ENCODE measurements at places on chromosomes 12 and 14.
A peak's percentile ranks its signal among the peaks of the same experiment; 100 is the strongest.

DNA sequence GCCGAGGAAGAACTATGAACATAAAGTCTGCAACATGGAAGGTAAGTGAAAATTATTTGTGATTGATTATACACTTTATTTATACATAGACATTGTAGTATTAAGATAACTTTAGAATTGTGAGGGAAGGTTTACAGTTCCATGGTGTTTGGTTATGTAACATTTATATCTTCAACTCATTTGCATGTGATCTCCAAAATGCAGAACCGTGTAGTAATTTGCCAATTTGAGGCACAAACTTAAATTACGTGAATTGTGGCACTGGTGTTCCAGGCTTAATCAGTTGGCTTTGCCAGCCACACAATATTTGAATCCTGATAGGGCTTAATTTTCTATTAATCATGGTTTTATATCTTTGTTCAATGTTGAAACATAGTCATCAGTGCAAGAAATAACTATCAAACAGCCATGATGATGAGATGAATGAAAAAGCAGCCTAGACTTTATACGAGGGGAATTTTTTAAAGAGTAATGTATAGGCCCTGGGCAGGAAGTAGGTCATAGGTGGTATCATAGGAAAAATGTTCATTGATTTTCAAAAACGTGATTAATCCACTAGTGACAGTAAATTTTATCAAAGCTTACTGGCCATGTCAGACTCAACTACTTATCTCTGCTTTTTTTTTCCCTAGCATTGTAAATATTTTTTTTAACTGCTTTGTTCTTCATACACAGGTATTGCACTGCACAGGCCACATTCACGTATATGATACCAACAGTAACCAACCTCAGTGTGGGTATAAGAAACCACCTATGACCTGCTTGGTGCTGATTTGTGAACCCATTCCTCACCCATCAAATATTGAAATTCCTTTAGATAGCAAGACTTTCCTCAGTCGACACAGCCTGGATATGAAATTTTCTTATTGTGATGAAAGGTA lies 31.7 kb downstream of the HIF1A start:
- DNase-seq: no peak

DNA sequence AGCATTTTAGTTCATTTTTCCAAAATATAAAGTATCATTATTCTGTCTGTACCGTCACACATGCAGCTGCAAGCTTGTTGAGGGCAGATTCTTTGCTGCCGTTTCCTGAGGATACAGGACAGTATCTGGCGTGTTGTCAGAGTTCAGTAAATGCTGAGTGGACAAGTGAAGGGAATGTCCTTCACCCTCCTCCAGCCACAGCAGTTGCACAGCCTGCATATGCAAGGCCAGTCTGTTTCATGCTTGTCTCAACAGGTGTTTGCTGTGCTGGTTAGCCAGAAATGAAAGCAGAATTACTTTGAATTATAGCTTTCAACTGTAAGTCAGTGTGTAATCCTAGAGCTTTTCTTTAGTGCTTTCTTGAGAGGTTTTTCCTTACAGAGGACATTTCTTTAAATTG lies 36.5 kb downstream of the TDP1 start:
- DNase-seq: no peak

- DNase-seq: no peak
These were observed 312.5 kb upstream of the FLRT2 start for GRCh38 chr14:85217412-85217811.

GRCh38 chr14:35471803-35472202 lies 62.2 kb upstream of the INSM2 start:
- DNase-seq: no peak

DNA sequence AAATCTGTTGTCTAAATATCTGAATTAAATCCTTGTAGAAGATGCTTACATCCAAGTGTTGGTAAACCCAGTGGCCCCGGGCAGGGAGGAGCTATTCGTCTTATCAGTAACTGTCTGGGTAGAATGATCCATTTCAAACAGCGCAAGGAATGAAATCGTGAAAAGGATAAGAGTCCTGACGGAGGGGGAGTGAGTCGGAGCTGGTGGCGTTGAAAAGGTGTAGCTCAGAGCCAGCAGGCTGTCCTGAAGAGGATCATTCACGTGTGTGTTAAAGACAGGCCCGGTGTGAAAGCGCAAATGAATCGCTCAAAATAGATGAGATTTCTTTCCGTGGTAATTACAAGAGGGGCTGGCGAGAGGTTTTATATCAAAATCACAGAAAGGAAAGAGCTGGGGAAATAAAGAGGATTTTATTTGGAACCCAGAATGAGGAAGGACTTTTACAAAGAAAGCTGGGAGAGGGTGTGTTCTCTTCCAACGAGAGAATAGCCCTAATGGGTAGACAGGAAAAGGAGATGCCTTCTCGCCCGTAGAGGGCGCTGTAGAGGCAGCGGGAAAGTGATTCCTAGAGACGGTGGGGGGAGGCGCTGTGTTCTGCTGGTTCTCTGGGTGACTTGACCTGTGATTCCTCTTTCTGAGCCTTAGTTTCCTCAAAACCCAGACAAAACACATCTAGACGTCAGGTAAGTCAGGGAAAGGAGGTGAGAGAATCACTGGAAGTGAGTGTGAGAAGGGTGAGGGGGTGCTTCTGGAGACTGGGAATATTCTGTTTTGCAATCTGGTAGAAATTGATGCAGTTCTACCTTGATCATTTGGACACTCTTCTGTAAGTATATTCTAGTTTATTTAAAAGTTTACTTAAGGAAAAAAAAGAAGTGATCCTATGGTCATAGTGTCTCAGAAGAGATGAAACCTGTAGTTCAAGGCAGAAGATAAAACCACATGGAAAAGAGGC lies 39.3 kb downstream of the SRRM4 start:
- DNase-seq: peak; percentile 45

Measured in tongue (tissue), 3 donors.